ENCODE measurements at places on chromosomes 4 and X.
A peak's percentile ranks its signal among the peaks of the same experiment; 100 is the strongest.

- no peaks in the 10 kb centered on the region for H3K27me3 ChIP-seq
- no peak for DNase-seq
- no peaks in the 10 kb centered on the region for H3K36me3 ChIP-seq
- no peak overlapping the region for H3K27ac ChIP-seq
- H3K4me1 ChIP-seq = no peaks in the 10 kb centered on the region
Observed at GRCh38 chr4:20829617-20830357, 129.5 kb downstream of the PACRGL start.

DNA sequence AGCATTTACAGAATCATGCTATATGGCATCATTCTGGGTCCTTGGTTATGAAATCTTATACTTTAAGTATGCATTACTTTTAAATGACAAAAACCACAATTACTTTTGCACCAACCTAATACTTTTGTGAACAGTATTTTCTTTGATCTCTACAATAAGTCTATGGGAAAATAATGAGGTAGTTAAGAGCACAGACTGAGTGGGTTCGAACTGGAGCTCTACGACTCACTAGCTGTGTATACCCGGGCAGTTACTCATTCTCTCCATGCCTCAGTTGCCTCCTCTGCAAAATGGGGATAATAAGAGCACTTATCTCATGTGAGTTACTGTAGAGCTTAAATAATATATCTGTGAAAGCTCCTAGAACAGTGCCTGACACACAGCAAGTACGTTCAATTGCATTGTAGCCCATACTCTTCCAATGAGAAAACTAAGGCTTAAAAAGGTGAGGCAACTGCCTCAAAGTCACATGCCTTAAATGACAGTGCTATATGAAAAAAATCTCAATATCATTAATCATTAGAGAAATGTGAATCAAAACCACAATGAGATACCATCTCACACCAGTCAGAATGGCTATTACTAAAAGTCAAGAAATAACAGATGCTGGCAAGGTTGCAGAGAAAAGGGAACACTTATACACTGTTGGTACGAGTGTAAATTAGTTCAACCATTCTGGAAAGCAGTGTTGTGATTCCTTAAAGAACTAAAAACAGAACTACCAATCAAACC is 151.5 kb downstream of the CHIC2 start:
- no peak overlapping the region for H3K27ac ChIP-seq
- H3K4me3 ChIP-seq = no peak overlapping the region
- DNase-seq = no peak
- peaks cover 4% of the 10 kb centered on the region for H3K4me1 ChIP-seq

GRCh38 chr4:29320947-29321620 is 1399.1 kb upstream of the PCDH7 start:
- H3K27ac ChIP-seq = no peak overlapping the region
- H3K4me1 ChIP-seq = no peaks in the 10 kb centered on the region
- DNase-seq = no peak
- H3K36me3 ChIP-seq = no peaks in the 10 kb centered on the region

GRCh38 chr4:40241026-40241425 is 44.2 kb downstream of the RHOH start:
- no peak for DNase-seq
- H3K27ac ChIP-seq = no peak overlapping the region
- no peaks in the 10 kb centered on the region for H3K4me1 ChIP-seq
- H3K36me3 ChIP-seq = no peaks in the 10 kb centered on the region

- DNase-seq = no peak
- H3K4me1 ChIP-seq = no peaks in the 10 kb centered on the region
- H3K4me3 ChIP-seq = no peak overlapping the region
- H3K27me3 ChIP-seq = no peaks in the 10 kb centered on the region
Observed at GRCh38 chr4:94759767-94760211, 2.0 kb downstream of the BMPR1B start.

DNA sequence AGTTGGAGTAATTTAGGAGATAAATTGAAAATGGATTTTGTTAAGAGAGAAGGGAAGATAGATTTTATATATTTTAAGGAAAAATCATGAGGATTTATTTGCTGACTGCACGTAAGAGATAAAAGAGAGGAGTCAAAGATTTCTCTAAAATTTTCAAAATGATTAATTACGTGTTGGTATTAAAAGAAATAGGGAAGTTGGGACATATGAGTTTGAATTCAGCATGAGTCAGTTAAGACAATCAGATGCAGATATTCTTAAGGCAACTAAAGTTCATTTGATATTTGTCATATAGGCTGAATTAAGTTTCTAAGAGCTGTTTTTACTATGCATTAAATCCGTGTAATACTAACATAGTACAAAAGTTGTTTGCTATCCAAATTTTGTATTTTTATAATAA is 46.9 kb downstream of the TET2 start:
- H3K27me3 ChIP-seq = no peaks in the 10 kb centered on the region
- H3K27ac ChIP-seq = no peak overlapping the region
- no peak for DNase-seq
- H3K4me3 ChIP-seq = no peak overlapping the region
- 0 out of 2 replicates have a peak, but pooled peaks cover 5% of the 10 kb centered on the region for H3K4me1 ChIP-seq

- no peaks in the 10 kb centered on the region for H3K36me3 ChIP-seq
- no peak overlapping the region for H3K4me3 ChIP-seq
- no peaks in the 10 kb centered on the region for H3K27me3 ChIP-seq
- peaks cover 20% of the 10 kb centered on the region for H3K4me1 ChIP-seq
Observed at GRCh38 chr4:57095245-57095644, 14.9 kb downstream of the IGFBP7 start.

GRCh38 chrX:15504661-15505060 is 4.1 kb downstream of the BMX start:
- no peak overlapping the region for H3K4me3 ChIP-seq
- H3K36me3 ChIP-seq = no peaks in the 10 kb centered on the region
- H3K4me1 ChIP-seq = no peaks in the 10 kb centered on the region
- no peak for DNase-seq

DNA sequence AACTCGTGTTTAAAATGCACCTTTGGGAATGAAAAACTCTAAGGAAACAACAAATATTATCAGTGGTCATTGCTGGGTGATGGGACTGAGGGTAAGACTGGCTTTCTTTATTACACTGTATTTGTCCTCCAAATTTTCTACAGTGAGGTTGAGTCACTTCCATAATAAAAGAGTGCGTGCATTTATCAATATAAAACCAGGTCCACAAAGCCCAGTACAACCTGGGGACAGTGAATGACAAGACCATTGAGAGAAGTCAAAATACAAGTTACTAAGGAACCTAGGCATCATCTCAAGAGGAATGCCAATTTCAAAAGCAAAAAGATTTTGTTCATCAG is 76.4 kb downstream of the MAGED4 start:
- DNase-seq = no peak
- H3K4me1 ChIP-seq = no peaks in the 10 kb centered on the region
- no peaks in the 10 kb centered on the region for H3K27me3 ChIP-seq
- no peak overlapping the region for H3K27ac ChIP-seq
- H3K4me3 ChIP-seq = peak overlapping the region; percentile 72
- H3K36me3 ChIP-seq = no peaks in the 10 kb centered on the region

DNA sequence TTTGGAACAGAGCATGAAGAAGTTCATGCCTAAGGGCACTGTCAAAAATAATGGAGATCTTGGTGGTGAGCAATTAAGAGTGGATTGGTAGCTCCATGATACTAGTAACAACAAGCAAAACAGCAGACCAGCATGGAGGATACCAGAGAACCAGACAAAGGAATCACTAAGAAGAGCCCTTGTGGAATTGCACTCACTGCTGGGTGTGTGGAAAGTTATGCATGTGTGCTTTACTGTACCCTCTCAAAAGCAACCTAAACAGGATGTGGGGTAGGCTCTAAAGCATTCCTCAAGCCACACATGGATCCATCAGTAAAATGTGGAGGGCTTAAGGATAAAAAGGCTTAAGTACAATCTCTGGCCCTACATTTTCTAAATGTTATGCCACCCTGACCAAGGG is 69.5 kb downstream of the AR start:
- no peaks in the 10 kb centered on the region for H3K36me3 ChIP-seq
- H3K27me3 ChIP-seq = no peaks in the 10 kb centered on the region
- H3K27ac ChIP-seq = peak overlapping the region; percentile 75

DNA sequence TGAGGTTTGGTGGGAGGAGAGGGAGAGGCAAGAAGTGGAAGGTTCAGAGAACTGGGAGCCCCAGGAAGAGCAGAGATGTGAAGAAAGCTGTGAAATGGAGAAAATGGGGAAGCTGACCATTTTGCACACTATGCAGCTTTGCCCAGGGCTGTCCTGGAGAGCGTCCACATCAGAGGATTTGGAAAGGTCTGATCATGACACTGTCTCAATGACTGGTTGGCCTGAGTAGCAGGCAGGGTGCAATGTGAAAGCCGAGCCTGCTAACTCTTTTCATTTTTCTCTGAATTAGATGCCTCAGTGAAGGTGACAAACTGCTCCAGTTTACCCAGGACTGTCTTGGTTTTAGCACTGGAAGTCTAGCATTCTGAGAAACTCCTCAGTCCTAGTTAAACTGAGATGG is 330.1 kb upstream of the RPS6KA3 start:
- H3K4me1 ChIP-seq = no peaks in the 10 kb centered on the region
- no peak for DNase-seq
- H3K36me3 ChIP-seq = no peaks in the 10 kb centered on the region
- H3K27me3 ChIP-seq = no peaks in the 10 kb centered on the region
- no peak overlapping the region for H3K4me3 ChIP-seq

GRCh38 chrX:42752730-42753129 is 25.2 kb downstream of the PPP1R2C start:
- H3K27me3 ChIP-seq = no peaks in the 10 kb centered on the region
- H3K4me1 ChIP-seq = no peaks in the 10 kb centered on the region
- H3K27ac ChIP-seq = no peak overlapping the region
- DNase-seq = no peak
- H3K4me3 ChIP-seq = no peak overlapping the region

DNA sequence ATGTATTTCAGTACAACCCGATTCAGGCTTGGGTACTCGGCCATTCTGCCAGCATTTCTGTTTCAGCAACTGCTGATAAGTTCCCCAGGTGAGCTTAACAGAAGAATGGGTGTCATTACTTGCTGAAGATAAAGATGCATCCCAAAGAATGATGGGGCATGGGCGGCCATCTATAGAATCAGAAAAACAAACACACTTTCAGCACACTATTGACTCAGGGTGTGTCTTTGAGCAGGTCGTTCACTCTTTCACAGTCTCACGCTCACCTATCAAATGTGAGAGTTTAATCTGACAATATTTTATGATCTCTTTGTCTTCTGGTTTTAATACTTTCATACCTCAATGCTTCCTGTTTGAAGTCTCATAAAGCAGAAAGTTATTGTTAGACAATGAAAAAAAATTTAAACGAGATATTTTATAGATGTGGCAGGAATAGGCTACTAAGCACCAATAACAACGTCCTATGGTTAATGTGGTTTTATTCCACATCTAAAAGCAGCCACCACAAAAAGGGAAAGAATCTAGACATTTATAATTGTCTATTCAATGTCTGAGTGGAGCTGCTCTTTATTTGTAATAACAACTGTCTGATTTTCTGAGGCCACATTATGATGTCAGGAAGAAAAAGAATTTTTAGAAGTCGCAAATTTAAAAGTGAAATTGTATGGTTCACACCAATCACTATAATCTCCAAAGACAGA is 17.0 kb downstream of the GASK1B start:
- no peaks in the 10 kb centered on the region for H3K4me1 ChIP-seq
- H3K27me3 ChIP-seq = no peaks in the 10 kb centered on the region
- H3K36me3 ChIP-seq = no peaks in the 10 kb centered on the region
- H3K27ac ChIP-seq = no peak overlapping the region
- no peak for DNase-seq

- H3K27me3 ChIP-seq = no peaks in the 10 kb centered on the region
- no peaks in the 10 kb centered on the region for H3K36me3 ChIP-seq
- peaks cover 27% of the 10 kb centered on the region for H3K4me1 ChIP-seq
- peak overlapping the region; percentile 34 for H3K27ac ChIP-seq
- peak; percentile 62 for DNase-seq
- no peak overlapping the region for H3K4me3 ChIP-seq
Observed at GRCh38 chr4:53962516-53963225, 101.7 kb downstream of the CHIC2 start.

- no peak overlapping the region for H3K27ac ChIP-seq
- H3K4me3 ChIP-seq = no peak overlapping the region
- H3K36me3 ChIP-seq = no peaks in the 10 kb centered on the region
- peaks cover 4% of the 10 kb centered on the region for H3K27me3 ChIP-seq
- peaks cover 9% of the 10 kb centered on the region for H3K4me1 ChIP-seq
- no peak for DNase-seq
Observed at GRCh38 chr4:1553365-1553764, 130.7 kb downstream of the FAM53A start.

GRCh38 chr4:54440394-54441136 is 211.5 kb downstream of the PDGFRA start:
- no peaks in the 10 kb centered on the region for H3K4me1 ChIP-seq
- H3K36me3 ChIP-seq = no peaks in the 10 kb centered on the region
- peaks cover 3% of the 10 kb centered on the region for H3K27me3 ChIP-seq
- peak; percentile 13 for DNase-seq
- H3K4me3 ChIP-seq = peak overlapping the region; percentile 25

- H3K27me3 ChIP-seq = no peaks in the 10 kb centered on the region
- H3K4me1 ChIP-seq = no peaks in the 10 kb centered on the region
- H3K27ac ChIP-seq = no peak overlapping the region
- H3K4me3 ChIP-seq = no peak overlapping the region
Observed at GRCh38 chrX:136825771-136826170, 45.0 kb upstream of the ARHGEF6 start.

DNA sequence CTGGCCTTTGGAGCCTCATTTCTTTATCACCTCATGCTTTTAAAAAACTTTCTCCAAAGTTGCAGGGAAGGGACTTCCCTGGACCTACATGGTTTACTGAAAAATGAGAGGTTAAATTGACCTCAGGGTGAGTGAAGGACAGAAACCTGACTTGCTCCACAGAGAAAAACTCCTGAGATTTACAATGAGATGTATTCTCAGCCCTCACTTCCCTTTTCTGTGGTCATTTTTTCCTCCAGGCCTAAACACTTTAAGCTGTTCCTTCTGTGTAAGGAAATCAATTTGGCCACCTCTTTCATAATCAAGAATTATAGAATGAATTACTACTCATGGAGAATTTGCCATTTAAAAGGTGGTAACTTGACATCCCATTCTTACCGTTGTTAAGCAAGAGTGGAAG is 77.9 kb downstream of the HPGD start:
- no peaks in the 10 kb centered on the region for H3K36me3 ChIP-seq
- H3K4me1 ChIP-seq = no peaks in the 10 kb centered on the region
- no peak for DNase-seq
- H3K27ac ChIP-seq = no peak overlapping the region
- H3K4me3 ChIP-seq = no peak overlapping the region

DNA sequence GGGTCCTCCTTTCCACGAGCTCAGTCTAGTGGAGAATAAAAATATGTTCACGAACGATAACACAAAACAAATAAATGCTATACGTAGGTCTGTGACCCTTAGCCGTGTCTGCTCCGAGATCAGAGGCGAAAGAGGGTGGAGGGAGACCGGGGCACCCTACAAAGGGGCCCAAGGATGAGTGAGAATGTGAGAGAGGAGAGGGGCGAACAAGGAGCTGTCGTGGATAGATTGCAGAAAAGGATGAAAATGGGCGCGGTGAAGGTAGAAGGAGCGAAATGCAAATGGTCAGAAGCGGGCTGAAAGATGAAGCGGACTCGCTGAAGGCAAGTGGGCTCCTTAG is 6.2 kb upstream of the ZBTB33 start:
- 0 out of 2 replicates have a peak, but pooled peaks cover 4% of the 10 kb centered on the region for H3K27me3 ChIP-seq
- H3K4me3 ChIP-seq = peak overlapping the region; percentile 57
- no peak overlapping the region for H3K27ac ChIP-seq
- no peak for DNase-seq
- H3K36me3 ChIP-seq = no peaks in the 10 kb centered on the region

GRCh38 chr4:184104419-184105101 is 113.1 kb downstream of the ENPP6 start:
- DNase-seq = no peak
- H3K36me3 ChIP-seq = no peaks in the 10 kb centered on the region

Measured in SJCRH30 (cell line).